ENCODE measurements at places on chromosomes 1 and 21.

- DNase-seq = no peak
These were observed 42.6 kb downstream of the ACKR1 start for GRCh38 chr1:159247266-159247665.

DNA sequence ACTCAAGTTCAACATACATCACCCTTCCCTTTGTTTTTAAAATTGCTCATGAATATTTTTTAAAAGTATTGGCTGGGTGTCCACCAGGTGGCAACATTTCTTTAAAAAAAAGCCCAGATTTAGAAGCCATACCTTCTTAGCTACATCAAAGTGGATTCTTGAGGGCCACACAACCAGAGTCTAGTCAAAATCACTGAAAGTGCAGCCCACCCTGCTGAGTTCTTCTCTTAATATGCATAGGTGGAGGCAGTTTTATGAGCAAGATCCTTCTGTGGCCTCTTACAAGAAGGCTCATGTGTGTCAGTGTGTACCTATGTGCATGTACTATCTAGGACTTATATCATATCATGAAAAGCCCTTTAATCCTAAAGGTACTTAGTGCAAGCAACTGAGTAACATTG is 16.9 kb upstream of the GNG12 start:
- peak; percentile 40 for DNase-seq

DNA sequence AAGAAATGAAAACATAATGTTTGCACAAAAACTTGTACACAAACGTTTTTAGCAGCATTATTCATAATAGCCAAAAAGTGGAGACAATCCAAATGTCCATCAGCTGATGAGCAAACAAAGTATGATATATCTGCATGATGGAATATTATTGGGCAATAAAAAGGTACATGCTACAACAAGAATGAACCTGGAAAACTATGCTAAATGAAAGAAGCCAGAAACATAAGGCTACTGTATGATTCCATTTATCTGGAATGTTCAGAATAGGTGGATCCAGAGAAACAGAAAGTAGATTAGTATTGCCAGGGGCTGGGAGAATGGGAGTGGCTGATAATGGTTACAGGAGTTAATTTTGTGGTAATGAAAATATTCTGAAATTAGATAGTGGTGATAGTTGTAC is 19.0 kb downstream of the FBXO28 start:
- no peak for DNase-seq

GRCh38 chr1:199858171-199858570 is 169.3 kb upstream of the NR5A2 start:
- DNase-seq = no peak

GRCh38 chr1:82445827-82446226 is 645.1 kb downstream of the ADGRL2 start:
- no peak for DNase-seq

- DNase-seq = no peak
These were observed 57.4 kb upstream of the AJAP1 start for GRCh38 chr1:4597020-4597419.

- no peak for DNase-seq
These were observed 24.9 kb downstream of the NID1 start for GRCh38 chr1:236039740-236040685.

GRCh38 chr1:56506951-56507491 is 72.3 kb downstream of the PLPP3 start:
- no peak for DNase-seq

DNA sequence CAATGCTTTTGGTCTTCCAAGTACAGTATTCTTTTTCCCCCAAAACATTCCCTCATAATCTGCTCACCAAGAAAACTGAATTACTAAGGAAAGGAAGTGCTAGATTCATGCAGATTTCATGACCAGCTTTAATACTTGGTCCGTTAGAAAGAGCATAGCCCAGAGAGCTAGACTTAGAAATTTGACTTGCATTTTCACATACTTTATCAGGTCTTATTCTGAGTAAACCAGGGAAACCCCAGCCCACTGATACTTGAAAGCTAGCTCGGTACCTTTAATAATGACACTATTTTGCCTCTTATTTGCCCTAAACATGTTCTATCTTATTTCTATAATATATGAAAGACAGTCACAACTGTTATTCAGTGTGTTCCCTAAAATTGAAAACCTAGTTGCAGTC is 204.5 kb downstream of the TTLL7 start:
- no peak for DNase-seq

Measured in LoVo (cell line).